Effector CD4-positive, alpha-beta T cell (primary cell): ENCODE measurements at places on chromosomes 3 and 15.

GRCh38 chr15:42042602-42043400 is 22.0 kb upstream of the PLA2G4E start:
- DNase-seq = no peak

DNA sequence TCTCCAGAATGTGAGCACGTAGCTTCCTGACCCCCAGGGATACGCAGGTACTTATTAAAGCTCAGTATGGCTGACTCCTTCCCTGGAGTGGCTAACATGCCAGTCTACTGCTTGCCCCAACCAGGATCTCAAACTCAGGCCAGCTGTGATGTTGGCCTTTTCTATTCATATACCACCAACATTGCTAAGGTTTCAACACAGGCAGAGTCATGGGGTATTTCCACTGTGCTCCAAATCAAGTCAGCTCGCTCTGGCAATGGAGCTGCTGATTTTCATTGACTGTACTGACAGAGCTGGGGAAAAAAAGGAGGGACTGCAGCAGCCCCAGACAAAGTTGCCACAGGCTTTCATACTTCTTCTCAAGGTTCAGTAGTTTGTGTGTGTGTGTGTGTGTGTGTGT is 87.0 kb downstream of the CFAP20DC start:
- no peak for DNase-seq

- no peak for DNase-seq
Observed at GRCh38 chr3:134594331-134594741, 56.5 kb downstream of the KY start.

DNA sequence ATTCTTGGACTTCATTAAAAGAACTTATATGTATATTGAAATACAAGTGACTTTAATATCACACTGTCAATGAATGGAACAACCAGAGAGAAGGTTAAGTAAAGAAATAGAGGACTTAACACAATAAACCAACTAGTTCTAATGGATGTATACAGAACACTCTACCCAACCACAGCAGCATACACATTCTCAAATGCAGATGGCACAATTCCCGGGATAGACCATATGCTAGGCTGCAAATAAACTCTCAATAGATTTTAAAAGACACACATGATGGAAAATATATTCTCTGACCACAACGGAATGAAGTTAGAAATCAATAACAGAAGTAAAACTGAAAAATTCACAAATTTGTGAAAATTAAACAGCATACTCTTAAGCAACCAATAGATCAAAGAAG is 214.3 kb upstream of the LINGO1 start:
- DNase-seq = no peak

GRCh38 chr15:41713047-41713446 is 52.8 kb downstream of the MGA start:
- DNase-seq = no peak

DNA sequence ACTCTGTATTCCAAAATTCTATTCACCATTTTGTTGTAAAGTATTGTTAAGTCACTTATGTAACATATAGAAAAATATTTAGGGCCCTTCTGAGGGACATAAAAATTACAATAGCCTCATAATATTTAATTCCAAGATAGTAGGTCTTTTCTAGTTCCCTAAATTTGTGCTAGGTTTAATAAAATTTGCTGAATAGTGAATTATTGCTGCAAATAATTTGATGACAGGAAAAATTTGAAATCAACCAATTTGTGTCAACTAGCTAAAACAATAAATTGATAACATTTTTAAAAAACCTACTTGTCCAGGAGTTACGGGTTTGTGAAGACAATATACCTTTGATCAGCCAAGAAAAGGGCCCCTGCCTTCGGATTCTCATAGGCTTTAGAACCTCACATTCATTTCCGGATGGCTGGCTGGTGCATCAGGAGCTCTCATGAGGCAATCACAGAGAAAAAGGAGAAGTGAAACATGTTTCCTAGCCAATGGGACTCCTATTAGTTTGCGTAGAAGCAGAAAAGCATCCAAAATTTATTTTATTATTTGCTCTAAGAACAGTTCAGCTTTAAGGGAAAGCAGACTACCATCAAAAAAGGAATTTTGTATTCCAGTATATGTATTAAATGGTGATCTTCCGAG is 177.2 kb downstream of the LRRC3B start:
- no peak for DNase-seq

DNA sequence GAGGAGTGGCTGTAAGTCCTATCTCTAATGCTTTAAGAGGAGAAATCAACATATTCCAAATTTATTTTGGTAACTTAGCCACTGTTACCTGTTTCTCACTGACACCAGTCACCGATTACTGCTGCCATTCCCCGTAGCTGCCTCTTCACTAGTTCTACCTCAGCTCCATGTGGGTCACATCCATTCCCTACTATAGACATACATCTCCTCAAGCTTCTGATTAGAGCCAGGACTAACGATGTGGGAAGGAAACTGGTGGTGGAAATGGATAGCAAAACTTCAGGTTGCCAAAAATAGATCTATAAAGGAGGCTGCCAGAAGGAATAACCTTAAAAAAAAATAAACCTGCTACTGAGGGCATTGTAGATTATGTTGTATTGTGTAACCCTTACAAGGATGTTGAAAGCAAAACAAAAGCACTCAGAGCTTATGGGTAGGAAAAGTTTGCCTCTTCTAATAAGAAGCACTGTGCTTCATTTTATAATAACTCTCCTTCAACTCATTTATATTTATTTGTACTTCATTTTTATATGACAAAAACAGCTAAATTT is 56.0 kb downstream of the KAT2B start:
- DNase-seq = no peak

DNA sequence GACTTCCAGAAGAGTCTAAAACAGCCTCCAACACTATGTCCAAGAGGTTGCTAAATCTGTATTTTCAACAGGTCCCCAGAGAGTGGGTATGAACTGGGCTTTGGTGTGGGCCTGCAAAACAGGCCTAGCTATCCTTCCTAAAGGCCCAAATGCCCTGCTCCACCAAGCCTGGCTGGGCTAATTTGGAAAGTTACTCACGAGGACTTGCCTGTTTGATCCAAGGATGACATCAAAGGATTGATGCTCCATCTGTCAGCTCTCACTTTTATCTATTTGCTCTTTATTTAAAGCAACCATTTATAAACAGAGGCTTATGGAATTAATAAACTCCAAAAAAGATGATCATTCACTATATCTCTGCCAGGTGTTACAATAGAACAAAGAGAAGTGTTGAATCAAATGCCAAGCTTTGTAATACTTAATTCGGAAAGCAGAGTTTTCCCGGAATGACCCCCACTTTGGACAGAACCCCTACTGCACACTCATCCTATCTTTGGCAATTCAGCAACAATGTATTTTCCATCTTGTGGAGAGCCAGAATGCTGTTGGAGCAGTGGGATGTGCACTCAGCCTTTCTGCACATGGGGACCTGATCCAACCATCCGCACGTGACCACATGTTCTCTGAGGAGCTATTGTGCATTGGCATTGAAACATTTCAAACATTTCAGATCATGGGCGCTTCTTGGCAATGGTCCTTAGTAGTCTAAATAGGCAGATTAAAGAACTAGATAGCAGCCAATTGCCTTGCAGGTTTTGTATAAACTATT is 163.3 kb upstream of the THBS1 start:
- DNase-seq = no peak

DNA sequence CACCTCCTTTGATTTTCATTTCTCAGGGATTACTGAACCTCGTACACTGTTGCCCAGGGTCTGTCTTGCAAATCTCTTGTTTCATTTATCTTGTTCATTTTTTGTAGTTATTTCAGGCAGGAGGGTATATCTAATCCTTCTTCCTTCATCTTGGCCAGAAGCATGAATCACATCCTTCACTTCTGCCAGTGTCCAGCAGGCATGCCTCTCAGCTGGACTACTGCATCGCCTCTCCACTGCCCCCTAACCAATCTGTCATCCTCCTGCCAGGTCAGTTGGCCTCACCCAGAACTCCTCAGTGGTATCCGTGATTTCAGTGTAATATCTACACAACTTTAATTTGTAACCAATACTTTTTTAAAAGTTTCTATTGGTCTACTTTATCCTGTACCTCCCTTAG is 297.9 kb downstream of the GABRG3 start:
- no peak for DNase-seq

DNA sequence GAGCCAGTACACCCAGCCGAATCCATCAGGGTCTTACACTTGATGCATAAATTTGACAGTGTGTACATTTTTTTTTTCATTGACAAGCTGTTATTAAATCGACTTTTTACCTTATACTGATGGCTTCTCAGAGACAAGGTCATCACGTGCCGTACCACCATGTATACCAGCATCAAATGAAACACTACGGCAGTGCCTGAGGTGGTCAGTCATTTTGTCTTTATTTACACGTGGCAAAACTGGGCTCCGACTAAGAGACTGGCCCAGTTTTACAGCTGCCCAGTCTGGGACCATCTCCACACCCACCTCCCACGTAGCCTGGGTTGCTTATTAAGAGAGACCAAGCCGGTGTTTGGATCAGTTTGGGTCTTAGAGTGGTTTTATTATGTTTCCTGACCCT is 57.4 kb downstream of the TMEM266 start:
- DNase-seq = no peak

DNA sequence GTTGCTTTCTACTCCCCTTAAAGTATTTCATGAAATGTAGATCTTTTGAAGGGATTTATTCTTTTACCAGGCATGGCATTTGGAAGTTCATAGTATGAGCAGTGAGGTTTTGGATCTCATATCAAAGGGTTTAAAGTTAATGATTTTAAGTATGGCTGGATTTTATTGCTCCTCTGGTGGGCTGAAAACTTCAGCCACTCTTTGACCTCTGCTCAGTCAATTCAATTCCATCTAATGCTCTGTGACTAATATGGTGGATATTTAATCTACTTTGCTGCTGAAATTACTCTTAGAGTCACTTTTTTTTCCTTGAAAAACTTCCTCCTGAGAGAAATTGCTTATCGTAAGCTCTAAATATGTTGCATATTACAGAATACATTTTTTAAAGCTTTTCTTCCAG is 218.6 kb downstream of the NR2F2 start:
- DNase-seq = no peak

DNA sequence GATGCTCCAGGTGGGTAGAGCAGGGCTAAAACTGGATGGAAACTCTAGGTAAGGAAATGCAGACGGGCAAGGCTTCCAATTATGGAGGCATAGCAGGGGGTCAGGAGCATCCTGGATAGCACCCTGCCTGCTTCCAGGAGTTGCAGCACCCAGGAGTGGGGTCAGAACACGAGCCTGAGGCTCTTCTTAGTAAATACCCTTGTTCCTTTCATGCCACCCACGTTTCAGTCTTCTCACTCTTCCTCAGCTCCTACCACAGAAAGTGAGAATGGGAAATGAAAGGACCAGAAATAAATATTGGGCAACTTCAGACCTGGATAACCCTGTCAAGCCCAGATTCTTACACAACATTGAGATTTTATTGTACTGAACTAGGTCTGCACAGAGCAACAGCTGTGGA is 16.4 kb downstream of the CCR1 start:
- DNase-seq = no peak

DNA sequence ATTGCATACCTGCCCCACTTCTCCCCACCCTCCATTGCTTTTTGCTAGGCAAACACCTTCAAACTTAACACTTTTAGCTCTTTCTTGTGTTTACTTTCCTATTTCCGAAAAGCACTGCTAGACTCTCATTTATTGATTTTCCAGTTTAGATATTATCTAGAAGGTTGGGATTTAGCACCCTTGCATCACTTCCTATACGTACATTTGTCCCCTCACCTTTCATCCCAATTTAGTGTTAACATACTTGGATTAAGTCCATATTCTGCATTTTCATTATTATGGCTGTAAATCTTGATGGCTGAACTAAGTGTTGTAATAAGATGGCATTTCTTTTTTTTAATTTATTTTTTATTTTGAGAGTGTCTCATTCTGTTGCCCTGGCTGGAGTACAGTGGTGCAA is 39.5 kb downstream of the GOLGA6L10 start:
- no peak for DNase-seq

- no peak for DNase-seq
Observed at GRCh38 chr3:165641569-165642310, 195.5 kb downstream of the BCHE start.

DNA sequence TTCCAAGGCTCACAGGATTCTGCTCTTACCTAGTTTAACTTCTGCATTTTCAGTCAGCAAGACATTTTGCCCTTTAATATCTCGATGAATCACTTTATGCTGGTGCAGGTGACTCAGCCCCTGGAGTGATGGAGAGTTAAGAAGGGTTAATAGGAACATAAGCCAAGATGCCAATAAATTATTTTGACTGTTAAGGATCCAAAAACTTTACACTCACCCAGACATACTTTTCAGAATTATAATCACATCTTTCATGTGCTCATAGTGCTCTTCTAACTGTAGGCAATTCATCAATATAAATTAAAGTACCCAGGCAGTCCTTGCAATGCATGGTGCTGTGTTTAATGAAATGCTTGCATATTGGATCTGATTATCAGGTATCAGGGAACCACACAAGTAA is 164.1 kb upstream of the SLC2A2 start:
- no peak for DNase-seq

DNA sequence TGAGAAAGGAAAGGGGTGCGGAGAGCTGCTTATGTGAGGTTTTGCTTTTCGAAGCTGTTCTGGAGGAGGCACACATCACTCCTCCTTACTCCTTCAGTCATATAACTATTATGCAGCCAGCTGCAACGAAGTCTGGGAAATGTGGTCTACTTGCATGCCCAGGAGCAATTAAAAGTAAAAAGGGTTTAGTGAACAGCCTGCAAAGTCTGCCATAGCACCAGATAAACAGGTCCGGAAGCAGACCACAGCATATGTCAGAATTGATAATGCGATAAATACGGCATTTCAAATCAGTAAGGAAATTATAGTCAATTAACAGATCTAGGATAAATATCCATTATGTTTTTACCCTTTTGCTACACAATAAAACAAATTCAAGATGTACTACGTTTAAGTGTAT is 99.5 kb downstream of the POLR2M start:
- no peak for DNase-seq

DNA sequence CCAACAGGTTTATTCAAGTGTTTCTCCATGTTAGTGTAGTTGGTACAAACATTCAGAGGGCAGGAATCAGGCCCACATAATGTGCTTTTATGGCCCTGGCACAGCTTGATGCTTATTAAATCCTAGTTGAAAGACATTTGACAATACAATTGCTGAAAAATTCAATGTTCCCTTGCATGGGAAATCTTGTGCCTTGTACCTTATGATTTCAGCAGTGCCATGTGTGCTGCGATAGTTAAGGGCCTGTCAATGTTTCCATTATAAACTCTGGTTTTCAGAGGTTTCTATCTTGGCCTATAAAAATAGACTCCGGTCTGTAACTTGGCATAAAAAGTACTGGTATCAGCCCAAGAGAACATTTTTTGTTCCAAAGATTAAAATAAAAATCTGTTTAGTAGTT is 207.2 kb downstream of the TBC1D5 start:
- DNase-seq = no peak
